ENCODE measurements at places on chromosomes 13 and 19.
A peak's percentile ranks its signal among the peaks of the same experiment; 100 is the strongest.

- DNase-seq, result peak; percentile 63
Measured at GRCh38 chr19:13764101-13764807, at the start of gene MRI1. Gene MRI1 (plus strand): TSS chr19:13764522. CDS start chr19:13764589, 67 bp downstream.

- no peak for DNase-seq
Measured at GRCh38 chr19:41691268-41691970, 3.3 kb upstream of the CEACAM7 start.

- DNase-seq, result no peak
Measured at GRCh38 chr13:32581177-32581786, 5.0 kb upstream of the PDS5B start.

DNA sequence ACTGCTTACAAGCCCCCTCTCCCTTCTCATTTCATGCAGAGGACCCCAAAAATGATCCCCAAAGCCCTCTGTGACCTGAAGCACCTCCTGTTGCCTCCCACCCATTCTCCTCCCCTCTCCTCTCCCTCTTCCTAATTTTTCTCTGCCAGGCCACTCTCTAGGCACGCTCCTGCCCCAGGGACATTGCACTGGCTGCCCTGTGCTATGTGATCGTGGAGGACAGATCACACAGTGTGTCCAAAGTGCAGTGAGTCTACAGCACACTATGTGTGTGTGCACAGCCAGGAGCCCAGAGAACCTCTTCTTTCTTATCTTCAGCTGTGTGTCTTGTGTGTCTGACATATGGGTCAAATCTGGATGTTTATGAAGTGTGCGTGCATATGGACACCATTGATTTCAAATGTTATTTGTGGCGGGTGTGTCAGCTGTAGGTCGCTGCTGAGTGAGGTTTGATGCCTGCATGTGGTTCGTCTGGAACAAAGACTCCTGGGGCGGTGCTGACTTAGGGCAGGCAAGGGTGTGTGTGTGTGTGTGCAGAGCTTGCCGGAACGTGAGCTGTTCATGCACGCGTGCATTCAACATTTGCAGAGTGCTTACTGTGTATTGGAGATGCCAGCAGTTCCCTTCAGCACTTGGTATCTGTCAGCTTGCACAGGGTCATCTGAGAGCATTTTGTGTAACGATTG lies 2.1 kb upstream of the KLHL26 start:
- no peak for DNase-seq

- no peak for DNase-seq
Measured at GRCh38 chr19:18433015-18433691, 4.8 kb downstream of the ISYNA1 start.

GRCh38 chr19:24057144-24057543 lies 29.8 kb upstream of the ZNF254 start:
- no peak for DNase-seq

DNA sequence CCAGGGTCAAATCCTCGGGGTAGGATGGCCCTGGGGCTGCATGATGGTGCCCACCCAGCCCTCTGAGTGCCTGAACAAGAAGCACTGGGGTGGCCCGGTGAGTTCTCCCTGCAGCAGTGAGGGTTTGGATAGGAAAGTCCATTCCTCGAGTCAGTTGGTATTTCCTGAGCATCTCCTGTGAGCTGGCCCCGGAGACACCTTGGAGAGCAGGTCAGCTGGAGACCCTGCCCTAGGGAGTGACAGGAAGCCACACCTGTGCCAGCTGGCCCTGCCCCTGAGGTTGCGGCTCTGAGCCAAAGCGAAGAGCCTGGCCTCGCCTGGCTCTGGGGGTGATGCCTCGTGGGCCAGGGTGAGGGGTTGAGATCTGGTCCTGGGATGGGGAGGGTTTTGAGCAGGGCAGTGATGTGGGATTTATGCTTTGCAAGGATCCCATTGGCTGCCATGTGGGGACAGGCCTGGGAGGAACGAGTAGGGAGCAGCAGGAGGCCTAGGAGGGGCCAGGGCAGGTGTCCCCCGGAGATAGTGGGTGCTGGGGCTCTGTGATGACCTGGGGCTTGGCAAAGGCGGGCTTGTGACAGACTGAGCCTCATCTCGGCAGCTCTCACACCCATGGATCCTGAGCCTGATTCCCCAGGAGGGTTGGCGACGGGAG lies 16.0 kb downstream of the CRTC1 start:
- DNase-seq, result no peak

DNA sequence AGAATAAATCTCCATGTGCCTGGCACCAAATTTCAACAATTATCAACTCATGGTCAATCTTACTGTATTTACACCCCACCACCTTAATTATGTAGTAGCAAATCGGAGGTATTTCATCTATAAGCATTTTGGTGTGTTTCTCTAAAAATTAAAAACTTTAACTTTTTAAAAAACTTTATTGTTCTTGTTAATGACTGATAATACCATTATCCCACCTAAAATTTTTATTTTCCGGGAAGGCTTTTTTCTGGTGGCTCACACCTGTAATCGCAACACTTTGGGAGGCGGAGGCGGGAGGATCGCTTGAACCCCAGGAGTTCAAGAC lies 453 bp upstream of the PDCD2L start:
- DNase-seq, result no peak

DNA sequence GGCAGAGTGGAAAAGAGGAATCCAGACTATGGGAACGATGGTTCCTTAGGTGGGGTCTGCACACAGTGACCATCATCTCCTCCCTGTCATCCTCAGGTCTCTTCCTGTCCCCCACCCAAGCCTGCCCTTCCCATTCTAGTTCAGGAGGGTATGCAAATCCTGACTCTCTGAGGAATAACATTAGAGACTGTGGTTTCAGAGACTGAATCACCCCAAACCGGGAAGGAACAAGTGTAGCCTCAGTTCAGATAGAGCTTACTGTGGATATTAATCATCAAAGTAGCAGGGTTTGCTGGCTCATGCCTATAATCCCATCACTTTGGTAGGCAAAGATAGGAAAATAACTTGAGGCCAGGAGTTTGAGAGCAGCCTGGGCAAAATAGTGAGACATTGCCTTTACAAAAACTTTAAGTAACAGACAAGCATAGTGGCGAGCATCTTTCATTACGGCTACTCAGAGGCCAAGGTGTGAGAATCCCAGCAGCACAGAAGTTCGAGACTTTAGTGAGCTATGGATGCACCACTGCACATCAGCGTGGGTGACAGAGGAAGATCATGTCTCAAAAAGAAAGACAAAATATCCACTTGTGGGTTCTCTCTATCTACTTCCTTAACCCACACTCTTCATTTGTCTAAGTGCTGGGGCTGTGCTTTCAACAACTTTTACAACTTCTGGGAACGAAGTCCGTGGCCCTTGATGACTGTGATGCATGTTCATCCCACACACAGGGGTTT lies 19.3 kb upstream of the LGALS13 start:
- no peak for DNase-seq

GRCh38 chr13:103803349-103803748 lies 737.1 kb upstream of the SLC10A2 start:
- DNase-seq, result no peak

DNA sequence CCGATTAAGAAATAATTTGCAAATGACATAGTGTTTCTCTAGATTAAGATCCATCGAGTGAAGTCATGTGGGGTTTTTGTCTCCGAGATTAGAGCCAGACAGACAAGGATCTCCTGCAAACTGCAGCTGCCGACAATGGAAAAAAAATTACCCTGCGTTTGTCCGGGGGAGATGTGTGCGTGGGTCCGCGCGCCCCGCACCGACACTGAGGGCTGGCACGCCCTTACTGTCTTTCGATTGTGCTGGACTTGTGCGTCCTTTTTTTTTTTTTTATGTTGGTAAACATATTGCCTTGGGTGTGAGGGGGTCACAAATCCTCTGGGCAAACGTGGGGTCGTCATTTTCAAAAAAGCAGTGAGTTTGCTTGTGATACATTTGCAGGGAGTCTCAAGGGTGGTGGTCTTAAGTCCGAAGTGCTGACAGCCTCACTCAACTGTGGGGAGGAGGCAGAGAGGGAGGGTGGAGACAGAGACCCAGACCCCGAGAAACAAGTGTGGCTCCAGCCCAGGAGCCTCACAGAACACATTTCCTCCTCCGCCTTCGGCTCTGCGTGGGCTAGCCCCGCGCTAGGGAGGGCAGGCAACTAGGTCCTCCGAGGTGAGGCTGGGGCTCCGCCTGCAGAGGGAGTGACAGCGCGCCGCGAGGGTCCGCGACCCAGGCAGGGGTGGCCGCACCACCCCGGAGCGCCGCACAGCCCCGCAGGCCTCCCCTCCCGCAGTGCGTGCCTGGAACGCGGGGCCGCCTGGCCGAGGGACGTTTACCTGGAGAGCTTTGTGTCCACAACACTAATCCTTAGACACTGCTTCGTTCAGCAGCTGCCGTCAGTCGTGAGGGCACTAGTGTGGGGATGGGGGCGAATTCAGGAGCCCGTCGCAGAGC lies 11.7 kb upstream of the SOX1 start:
- DNase-seq, result no peak

- DNase-seq, result no peak
Measured at GRCh38 chr19:29390742-29391141, 135.1 kb upstream of the VSTM2B start.

DNA sequence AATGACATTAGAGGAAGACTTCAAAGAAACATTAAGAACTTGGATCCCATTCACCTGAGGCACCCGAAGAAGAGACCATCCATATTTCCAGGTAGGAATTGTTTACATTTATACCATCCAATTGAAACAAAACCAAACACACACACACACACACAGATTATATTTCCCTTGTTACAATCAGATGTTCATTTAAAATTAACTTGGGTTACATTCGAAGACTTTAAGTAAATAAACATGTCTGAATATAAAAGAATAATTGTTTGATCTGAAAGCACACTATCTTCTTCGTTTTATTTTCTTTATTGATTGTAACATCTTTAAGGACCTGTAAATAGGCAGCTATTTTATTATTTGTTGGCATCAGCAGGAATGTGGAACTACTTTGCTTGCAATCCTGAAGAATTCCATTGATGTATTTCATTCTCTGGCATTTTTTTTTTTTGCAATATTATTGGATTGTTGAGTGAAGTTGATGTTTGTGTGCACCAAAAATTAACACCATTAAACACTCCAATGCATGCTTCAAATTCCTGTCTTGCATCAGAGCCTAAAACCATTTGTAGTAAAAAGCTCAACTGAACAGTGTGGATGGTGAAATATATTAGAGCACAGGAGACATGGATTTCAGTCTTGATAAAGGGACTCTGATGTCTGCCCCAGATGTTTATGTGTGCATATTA lies 85.3 kb upstream of the FRY start:
- no peak for DNase-seq

GRCh38 chr19:30488191-30488590 lies 116.0 kb downstream of the ZNF536 start:
- DNase-seq, result no peak

DNA sequence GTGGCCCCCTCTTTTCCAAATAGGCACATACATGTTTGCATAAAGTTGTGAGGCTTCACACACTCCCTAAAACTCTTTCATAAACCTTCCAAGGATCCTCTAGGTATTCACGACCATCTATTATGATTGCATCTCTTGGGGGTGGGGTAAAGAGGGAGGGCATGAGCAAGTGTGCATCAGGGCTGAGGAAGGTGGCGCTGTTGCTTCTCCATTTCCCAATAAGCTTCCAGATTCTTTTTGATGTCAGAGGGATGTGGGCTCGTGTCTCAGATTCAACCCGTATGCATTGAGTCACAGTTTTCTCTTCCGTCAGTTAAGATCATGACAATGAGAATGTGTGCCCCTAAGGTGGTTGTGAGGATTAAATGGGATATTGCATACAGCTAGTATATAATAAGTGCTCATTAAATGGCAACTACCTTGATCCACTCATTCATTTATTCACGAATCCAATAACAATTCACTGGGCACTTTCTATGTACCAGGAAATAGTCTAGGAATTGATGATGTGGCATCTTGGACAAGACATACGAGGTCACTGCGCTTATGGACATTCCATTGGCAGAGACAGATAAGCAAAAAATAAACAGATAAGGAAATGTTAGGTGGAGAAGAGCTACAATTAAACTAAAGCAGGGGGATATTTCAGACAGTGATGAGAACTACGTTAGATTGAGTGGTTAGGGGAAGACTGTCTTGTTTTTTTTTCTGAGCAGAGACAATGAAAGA lies 10.3 kb downstream of the CYP2B6 start:
- no peak for DNase-seq

DNA sequence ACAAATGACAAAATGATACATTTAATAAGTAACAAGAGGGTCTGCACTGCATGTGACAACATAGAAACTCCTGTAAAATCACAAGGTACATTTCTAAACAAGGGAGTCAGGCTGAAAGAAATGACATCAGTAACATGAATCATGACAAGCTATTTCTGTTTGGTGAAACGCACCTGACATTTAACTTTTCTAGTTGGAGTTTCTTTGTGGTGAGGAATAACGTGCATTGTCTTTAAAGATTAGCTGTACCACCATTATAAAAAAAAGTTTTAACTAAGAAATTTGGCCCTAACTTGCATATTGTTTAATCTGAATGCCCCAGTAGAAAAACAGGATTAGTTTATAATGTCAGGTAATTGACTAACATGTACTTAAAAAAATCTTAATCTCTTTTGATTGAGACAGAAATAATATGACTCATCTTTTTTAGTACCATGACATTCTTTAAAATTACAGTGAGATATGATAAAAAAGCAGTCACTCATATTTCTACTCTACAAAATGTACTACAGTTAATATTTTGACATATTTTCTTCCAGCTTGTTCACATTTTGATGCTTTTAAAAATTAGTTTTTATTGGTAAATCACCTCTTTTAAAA lies 418.2 kb downstream of the KLF12 start:
- DNase-seq, result no peak

- no peak for DNase-seq
Measured at GRCh38 chr19:40610396-40611064, 9.4 kb downstream of the LTBP4 start.

DNA sequence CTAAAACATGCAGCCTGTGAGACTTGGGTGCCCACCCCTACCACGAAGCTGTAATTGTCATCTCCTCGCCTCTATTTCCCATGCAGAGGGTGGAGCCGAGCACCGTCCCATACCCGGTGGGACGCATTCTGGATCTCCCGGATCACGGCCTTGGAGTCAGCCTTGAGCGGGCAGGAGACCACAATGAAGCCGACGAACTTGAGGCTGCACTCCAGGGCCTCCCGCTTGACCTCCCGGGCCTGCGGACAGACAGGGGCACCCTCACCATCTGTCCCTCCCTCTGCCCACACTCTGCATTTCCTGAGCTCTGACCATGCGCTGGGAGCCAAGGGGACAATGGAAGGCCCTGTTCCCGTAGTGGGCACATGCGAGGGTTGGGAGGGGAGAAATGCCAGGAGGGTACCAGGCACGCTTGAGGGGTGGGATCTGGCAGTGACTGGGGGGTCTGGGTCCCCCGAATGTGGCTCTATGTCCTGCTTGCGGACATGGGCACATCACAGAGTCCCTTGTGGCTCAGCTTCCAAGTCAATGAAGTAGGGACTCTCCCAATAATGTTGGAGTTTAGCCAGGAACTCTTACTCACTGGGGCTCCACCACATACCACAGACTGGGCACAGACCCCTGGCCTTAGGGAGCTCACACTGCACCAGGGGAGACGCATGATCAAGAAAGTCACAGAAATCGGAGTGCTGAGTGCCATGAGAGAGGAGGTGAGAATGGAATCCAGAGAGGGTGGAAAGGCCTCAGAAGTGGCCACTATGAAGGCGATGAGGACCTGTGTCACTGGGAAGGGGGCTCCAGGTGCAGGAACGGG lies 9.2 kb upstream of the GMIP start:
- DNase-seq, result no peak

GRCh38 chr13:79986890-79987289 lies 354.0 kb downstream of the SPRY2 start:
- no peak for DNase-seq

- DNase-seq, result no peak
Measured at GRCh38 chr19:17061691-17062090, 13.6 kb downstream of the HAUS8 start.

GRCh38 chr13:20001366-20002190 lies 43.1 kb downstream of the ZMYM2 start:
- no peak for DNase-seq

- DNase-seq, result no peak
Measured at GRCh38 chr19:18392926-18393325, 4.5 kb downstream of the LRRC25 start.
